Stromal cell of bone marrow (primary cell): ENCODE measurements at places on chromosomes 6 and 20.
A peak's percentile ranks its signal among the peaks of the same experiment; 100 is the strongest.

- no peak for DNase-seq
Measured at GRCh38 chr20:35326021-35326739, 34.0 kb upstream of the FAM83C start.

DNA sequence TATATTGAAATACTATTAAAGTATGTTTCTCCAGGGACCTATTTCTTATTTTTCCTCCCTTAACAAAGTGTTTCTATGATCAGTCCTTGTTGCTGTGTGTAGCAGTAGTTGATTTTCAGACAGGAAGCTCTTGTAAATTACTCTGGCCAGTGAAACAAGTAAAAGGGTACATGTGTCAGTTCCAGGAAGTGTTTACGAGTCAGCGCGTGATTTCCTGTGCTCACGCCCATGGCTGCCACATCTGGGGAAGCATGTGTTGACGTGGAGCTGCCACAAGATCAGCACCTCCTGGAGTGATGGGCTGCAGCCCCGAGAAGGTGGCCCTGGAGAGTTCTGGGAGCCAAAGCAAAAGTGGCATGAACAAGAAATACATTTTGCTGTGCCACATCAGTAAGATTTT, 38.6 kb upstream of the GGTLC1 start:
- no peak for DNase-seq

GRCh38 chr6:43770372-43771209, 580 bp downstream of the VEGFA start:
- DNase-seq = no peak

GRCh38 chr20:31505903-31506302, 8.3 kb upstream of the HM13 start:
- no peak for DNase-seq

DNA sequence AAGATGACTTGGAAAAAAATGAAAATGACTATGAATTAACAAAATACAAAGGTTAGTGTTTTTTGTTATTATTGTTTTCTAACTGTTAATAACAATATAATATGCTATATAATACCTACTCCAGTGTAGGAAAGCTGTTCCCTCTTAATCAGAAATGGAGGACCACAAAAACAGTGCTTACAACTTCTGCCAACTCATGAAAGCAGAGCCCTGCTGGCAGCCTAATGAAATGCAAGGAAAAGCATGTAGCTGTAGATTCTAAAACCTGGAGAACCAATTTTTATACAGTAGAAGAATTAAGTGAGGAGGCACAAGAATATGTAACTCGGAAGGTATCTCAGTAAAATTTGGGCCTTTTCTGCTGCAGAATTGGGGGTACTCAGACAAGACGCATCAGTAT, 29.4 kb downstream of the PHIP start:
- DNase-seq = no peak

DNA sequence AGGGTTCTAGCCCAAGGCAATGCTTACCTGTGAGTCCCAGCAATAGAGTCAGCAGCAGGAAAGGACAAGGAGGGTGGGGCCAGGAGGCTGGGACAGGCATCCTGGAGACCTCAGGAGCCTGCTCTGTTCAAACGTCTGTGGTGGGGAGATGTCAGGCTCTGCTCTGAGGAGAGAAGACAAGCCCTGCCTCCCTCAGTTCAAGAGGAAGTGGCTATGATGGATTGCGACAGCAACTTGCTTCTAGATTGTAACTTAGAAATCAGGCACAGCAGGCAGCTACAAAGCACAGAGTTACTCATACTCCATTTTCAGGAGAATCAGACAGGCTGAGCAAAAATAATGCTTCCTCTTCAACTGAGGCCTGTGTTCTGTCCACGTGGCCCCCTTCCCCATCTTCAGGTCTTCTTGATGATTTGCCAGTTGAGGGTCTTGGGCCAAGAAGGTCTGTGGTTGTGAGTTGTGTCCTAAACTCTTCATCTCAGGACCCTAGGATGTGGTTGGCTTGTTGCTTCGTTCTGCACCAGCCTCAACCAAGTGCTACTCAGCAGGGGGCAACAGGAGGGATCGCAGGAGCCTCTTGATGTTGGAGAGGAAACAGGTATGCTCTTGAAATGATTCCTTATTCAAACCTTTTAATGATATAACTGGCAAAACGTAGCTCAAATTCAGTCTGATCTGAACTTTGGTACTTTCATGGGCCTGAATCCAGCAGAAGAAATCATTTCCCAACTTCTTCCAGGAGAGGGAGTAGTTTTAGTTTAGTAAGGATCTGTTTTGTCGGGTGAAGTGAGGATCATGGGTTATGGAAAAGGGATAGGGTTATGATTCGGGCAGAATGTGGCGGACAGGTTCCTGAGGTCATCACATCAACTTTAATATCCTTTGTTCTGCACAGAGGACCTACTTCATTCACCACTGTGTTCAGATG, 31.0 kb downstream of the SIRPB1 start:
- no peak for DNase-seq

- no peak for DNase-seq
Measured at GRCh38 chr6:118735320-118735719, 83.9 kb upstream of the CEP85L start.

GRCh38 chr6:31851485-31851832, 11.2 kb downstream of the NEU1 start:
- no peak for DNase-seq

DNA sequence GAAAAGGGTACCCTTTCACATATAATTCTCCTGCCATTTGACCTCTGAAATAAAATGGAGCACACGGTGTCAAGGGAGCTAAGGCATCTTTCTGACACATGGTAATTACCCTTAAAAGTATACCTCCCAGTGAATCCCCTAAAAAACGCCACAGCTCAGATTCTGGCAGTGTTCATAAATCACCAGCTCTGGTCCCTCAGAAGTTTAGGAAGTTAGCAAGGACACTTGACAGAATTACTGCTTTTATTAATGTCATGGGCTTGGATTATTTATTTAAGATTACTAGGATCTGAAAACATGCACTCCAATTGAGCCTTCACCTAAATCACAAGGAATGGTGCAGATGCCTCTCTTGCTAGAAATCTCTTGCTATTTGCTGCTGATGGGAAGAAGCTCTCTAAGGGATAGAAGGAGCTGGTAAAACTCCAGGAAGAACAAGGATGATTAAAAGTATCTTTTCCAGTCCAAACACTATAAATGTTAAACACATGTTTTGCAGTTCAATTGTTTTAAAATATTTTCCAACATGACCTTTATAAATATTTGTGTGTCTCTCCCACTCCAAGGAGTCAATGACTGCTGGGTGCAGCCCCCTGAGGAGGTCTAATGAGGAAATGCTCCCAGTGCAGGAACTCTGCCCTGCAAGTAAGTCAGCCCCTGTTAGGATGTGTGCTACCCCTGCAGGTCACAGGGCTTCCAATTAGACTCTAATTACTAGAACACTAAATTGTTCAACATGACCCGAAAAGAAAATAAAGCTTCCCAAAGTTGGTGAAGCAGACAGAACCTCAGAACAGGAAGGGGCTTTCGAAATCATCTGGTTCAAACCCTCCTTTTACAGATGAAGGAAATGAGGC, 230.3 kb downstream of the TFAP2A start:
- DNase-seq = no peak

GRCh38 chr6:22800451-22800850, 231.1 kb downstream of the HDGFL1 start:
- DNase-seq = no peak

DNA sequence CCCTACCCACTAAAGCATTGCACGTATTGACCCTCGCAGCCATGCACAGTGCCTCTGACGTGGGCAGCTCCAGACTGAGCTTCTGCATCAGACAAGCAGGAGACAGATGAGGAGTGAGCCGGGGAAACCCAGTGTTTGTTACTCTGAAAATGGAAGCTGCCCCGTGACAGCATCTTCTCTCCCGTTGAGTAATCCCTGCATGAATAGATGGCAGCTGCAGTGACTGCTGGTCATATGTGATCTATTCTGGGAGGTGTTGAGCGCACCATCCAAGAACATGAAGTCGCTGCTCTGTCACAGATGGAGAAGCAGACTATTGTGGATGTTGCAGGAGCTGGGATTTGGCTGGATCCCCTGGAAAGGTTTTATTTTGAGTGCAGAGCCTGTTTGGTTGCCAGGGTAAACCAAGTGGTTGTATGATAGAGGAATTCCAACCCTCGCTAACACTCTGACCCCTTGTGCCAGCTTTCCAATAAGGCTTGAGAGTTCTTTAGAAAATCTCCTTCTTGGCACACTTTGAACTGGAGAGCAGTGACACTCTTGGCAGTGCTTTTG, 242.2 kb downstream of the NRN1 start:
- peak; percentile 50 for DNase-seq

GRCh38 chr20:60804918-60805630, 447.0 kb upstream of the CDH4 start:
- DNase-seq = no peak

GRCh38 chr6:14022673-14023072, 94.9 kb upstream of the CD83 start:
- DNase-seq = no peak

DNA sequence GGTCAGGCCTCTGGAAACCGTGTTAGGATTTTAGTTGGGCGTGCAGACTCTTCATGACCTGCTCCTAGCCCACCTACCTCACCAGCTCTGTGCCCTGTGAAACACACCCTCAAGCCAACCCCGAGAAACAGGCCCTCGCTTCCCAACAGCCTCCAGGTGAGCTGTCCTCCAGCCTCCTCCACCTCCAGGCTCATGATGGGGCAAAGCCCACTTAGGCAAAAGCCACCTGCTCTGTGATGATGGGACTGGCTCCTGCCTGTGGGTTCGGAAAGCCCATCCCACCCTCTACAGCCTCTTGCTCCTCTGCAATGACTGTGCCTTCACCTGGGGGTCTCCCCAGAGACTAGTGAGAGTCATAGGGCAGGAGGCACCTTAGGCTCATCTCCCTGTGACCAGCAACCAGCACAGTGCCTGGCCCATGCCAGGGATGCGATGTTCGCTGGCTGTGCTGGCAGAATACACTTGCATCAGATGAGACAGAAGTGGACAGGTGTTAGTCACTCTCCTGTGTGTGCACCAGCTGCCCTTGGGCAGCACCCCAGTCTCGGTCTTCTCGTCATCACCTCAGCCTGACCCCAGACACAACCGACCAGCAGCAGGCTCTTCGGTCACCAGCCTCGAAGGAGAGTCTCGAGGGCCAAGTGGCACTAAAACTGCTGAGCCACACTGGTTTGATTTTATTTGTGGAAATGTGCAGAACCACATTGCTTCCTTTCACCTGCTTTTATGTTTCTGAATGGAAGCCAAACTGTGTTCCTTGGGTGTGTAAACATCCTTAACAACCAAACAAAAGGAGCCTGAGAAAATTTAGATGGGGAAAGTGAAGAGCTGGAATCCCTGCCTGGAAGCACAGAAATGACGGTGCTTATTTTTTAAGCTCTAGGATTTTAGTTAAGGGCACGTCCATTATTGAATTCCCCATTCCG, 10.7 kb downstream of the PXDC1 start:
- no peak for DNase-seq

DNA sequence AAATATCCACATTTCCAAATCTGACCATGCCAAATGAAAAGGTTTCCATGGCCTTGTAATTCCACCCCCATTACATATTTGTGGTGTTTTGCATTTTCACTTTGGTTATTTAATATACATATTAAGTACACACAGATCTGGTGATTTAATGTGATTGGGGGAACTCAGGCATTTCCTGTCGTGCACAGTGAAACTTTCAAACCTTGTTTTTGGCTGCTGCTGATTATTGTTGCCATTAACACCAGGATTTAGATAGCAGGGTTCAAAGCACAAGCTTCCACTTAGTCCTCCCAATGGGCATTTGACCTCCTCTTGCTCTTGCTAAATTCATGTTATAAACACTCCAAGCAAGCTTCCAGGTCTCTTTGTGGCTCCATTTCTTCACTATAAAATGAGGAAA, 166.5 kb downstream of the SOBP start:
- DNase-seq = no peak
